ENCODE measurements at places on chromosomes 13 and 19. TPM values are rescaled to one million over a fixed set of nuclear protein-coding genes. Genes with fewer than 3 reads are reported as not detected.

Gene NCAN
- total RNA-seq: not detected

Gene ZAR1L
- not detected for total RNA-seq

Gene PDX1
- not detected for total RNA-seq

Gene CACNG8
- total RNA-seq: 0.12 TPM

Gene ZNF224
- total RNA-seq: 24.8 TPM

Gene CPAMD8
- 50.9 TPM for total RNA-seq
